ENCODE measurements at places on chromosomes 7 and 10.
A peak's percentile ranks its signal among the peaks of the same experiment; 100 is the strongest.

GRCh38 chr10:77422491-77423338, 214.9 kb downstream of the KCNMA1 start:
- no peak for DNase-seq

- DNase-seq, result no peak
Measured at GRCh38 chr10:19499291-19499770, 316.9 kb upstream of the PLXDC2 start.

DNA sequence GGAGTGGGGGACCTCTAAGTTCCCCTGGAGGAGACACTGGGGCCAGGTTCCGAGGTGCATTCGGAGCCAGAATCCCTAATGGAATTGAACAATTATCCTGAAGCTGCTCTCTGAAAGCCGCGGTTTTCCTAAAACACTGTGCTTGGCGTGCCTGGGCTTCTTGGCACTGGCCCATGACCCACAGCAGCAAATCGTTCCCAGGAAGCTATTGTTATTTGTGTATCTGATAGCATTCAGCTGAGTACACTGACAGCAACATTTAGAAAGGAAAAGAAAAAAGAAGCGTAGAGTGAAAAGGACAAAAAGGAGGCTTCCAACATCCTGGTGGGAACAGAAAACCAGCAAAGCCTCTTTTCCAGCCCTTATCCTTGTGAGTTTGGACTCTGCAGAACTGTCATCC, 339.8 kb downstream of the FRMD4A start:
- DNase-seq, result no peak

- no peak for DNase-seq
Measured at GRCh38 chr7:81488210-81488609, 281.6 kb downstream of the HGF start.

GRCh38 chr10:94036766-94037033, 43.0 kb downstream of the PLCE1 start:
- no peak for DNase-seq

DNA sequence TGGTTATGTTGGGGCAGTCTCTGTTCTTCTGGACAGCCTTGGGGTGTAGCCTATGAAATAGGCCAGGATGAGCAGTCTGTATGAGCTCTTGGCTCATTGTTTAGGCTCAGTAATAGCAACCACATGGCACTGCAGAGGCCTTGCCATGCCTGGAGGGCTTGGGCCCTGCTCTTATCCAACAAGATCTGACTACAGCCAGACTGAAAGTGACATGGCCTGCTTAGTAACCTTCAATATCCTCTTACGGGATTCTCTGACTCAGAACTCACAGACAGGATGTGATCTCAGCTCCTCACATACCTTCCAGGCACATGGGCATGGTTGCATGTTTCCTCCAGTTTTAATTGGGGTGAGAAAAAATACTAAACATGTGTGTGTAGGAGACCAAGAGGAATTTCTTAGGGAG, 289.3 kb downstream of the PTEN start:
- no peak for DNase-seq

DNA sequence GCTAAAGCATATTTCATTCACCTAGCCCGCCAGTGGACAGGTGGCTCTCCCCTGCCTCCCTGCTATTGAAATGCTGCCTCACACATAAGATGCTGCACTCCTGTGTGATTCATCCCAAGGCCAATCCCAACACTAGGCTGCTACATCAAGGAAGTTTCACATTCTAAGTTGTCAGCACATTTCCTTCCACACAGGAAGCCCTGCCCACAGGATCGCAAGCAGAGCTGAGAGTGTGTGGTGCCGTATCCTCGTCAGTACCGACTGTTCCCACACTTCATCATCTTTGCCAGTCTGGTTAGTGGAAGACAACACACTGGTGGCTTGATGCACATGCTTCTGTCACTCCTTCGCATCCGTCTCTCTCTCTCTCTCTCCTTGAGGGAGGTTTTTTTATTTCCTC, 194.3 kb upstream of the PPP2R2D start:
- DNase-seq, result no peak

GRCh38 chr10:22693371-22693784, 21.0 kb downstream of the PIP4K2A start:
- DNase-seq, result no peak

- DNase-seq, result no peak
Measured at GRCh38 chr10:61063034-61063433, 119.0 kb upstream of the RHOBTB1 start.

GRCh38 chr10:6202098-6202683, 541 bp upstream of the PFKFB3 start:
- DNase-seq, result no peak

DNA sequence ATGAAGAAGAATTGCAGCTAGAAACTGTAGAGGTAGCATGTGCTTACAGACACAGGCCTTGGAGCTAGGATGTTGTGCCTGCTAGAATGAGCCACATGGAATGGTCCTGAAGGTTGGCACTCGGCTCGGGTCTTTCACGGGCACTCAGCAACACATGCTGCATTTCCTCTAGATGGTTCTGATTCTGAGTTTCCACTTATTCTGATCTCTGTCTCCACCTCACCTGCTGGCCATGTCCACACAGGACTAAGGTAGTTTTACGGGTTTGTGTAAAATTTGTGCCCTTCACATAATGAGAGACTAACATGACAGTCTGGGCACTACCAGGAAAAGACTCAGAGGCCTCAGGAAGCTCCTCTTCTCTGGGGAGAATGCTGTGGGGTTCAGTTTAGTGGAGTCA, 444.8 kb upstream of the MKI67 start:
- DNase-seq, result no peak

- no peak for DNase-seq
Measured at GRCh38 chr10:114426476-114426875, 22.2 kb upstream of the AFAP1L2 start.

- no peak for DNase-seq
Measured at GRCh38 chr7:38813768-38814167, 95.2 kb downstream of the VPS41 start.

GRCh38 chr10:117365612-117366011, 9.6 kb downstream of the PDZD8 start:
- DNase-seq, result no peak

DNA sequence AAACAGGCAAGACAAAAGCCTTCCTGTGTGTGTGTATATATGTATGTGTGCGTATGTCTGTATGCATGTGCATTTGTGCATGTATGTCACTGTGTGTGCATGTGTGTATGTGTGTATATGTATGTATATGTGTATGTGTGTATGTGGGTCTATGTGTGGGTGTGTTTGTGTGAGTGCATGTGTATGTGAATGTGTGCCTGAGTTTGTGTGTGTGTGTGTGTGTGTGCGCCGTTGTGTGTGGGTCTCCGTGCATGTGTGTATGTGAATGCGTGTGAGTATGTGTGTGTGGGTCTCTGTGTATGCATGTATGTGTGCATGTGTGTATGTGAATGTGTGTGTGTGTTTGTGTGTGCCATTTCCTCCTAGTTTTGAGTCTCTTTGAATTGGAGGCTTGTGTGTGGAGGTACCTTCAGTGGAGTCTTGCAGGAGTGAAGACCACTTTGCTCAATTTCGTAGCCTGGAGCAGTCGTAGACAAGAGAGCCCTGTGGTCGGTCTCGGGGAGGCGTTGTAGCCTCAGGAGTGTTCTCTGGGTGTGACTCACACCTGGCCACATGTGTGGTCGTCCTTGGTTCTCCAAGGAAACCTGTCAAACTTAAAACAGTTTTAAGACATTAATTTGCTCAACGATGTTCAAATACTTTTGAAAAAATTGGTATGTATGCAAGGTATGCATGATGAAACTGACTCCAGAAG, 28.1 kb downstream of the INPP5A start:
- DNase-seq, result no peak

DNA sequence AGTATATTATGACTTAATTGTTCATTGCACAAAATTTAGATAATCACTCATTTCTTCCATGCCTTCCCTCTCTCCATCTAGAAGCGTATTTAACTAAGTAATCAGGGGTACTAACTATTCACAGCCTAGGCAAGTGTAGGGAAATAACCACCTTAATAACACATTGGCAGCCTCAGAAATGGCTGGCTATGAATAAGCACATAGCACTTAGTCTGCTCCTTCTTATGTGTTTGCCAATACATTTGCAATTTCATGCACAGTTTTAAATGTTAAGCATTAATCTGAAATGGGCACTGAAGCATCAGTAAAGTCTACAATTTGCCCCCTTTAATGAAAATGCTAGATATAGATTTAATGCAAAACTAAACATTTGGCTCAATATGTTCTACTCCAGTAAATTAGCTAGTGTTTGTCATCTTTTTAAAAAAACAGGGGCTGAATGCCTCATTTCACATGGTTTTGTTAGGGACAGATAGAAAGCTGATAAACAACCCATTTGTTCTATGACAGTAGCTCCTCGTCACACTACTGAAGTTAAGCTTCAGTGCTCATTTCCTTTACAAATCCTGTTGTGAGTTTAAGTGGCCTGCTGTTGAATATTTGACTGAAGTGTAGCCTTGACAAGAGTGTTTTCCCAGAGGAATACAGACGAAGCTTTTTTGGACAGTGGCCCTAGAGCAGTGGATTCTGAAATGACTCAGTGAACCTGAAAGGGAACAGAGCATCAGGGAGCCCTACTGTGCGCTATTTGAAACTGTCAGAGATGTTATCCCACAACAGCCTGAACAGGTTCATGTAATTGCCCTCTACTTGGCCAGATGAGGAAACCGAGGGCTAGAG, 30.5 kb downstream of the HHEX start:
- no peak for DNase-seq

DNA sequence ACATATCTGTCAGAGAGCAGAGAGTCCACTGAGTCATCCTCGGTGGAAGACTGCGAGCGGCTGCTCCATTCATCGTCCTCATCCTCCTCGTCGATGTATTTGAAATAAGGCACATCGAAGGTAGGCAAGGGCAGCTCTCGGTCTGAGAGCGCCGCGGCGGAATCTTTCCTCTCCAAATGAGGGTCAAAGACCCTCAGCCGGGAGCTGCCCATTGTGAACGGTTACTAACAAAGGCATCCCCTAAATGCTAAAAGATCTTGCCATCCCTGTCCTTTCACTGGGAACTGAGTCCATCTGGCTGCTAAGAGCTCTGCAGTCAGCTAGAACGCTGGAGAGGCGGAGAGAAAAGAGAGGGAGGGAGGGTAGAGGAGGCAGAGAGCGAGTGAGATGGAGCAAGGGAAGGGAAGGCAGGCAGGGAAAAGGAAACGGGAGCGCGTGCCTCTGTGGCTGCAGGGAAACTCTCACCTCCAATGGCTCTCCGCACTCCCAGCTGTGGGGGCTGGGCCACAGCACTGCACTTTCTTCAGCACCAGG, 163.4 kb downstream of the RAPGEF5 start:
- no peak for DNase-seq

DNA sequence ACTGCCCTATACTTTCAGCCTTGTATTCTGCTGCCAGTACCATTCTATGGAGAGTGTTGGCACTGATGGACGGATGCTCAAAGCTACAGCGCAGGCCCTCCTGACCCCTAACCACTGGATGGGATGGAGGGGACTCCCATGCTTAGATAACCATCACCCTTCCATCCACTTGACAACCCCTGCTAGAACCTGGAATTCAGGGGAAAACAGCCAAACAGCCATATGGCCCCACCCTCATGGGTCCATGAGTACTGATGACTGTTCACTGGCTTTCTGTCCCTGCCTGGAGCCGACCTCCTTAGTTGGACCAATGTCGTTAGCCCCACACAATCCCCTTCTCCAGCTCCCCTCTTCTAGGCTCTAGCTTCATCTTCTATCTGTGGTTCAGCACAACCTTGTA, 16.2 kb downstream of the DUSP5 start:
- DNase-seq, result no peak

DNA sequence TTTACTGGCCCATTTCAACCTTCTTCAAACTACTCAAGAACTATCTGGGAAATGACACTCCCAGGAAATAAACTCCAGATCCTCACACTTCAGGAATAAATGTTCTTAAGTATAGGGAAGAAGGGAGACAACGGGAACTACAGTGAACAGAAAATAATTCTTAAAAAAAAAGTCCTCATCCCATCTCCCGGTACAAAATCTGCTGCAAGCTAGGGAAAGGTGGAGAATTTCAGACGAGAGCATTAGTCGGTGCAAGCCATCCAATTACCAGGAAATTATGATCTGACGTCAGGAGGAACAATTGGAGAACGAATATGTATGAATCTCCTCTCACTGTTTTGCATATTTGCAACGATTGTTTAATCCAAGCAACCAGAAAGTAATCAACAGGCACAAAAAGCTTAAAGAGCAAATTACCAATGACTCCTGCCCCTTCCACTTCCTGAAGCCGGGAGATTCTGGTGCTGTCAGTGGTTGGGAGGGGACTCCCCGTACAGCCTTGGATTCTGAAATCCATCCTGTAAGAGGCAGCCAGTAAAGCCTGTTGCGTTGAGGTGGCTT, 15.1 kb upstream of the GATA3 start:
- no peak for DNase-seq

DNA sequence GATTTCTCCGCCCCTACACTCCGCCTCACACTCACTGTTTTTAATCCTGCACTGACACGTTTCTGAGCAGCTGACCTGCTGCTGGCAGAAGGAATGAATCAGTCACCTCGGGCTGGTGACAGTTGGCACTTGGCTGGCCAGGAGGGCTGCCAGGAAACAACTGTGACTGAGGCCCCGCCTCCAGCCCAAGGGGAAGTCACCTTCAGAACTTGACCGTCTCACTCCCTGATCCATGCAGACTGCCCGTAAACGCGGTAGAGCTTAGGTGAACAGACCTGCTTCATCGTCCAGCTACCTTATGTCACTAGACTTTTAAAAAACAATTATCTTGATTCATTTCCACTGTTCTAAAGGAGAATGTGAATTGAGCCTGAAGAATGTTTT, 107.5 kb downstream of the DOCK1 start:
- DNase-seq, result peak; percentile 15

GRCh38 chr7:140008755-140009610, 53.8 kb downstream of the PARP12 start:
- no peak for DNase-seq

GRCh38 chr10:64430690-64431323, 909.6 kb downstream of the REEP3 start:
- DNase-seq, result no peak

- no peak for DNase-seq
Measured at GRCh38 chr10:84256510-84257342, 11.9 kb downstream of the RGR start.

DNA sequence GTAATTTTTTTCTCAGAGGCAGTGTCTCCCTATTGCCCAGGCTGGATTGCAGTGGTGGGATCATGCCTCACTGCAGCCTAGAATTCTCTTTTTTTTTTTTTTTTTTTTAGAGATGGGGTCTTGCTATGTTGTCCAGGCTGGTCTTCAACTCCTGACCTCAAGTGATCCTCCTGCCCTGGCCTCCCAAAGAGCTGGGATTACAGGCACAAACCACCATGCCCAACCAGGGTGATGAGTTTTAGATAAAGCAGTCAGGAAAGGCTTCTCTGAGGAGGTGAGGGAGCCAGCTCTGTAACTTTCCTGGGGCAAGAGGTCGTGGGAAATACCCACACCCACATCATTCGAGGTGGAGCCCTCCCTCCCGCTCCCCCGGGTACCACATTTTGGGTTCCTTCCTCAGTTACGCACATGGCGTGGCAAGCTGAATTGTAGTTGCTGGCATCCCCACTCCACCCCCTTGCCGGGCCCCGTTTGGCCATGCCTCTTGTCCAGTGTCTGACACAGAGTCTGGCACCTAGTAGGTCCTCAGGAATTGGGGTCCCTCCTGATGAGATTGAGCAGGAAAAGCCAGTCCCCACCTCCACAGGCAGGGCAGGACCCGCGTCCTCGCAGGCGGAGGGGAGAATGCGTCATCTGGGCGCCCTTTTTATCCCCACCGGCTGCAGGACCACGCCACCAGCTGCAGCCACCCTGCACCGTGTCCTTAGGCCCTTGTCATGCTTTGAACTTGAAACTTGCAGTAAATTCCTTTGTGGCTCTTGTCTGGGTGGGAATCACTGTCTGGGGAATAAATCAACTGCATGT, 43.4 kb downstream of the CLIP2 start:
- no peak for DNase-seq

GRCh38 chr10:51244748-51245490, 170.6 kb downstream of the PRKG1 start:
- DNase-seq, result no peak
